ENCODE measurements at places on chromosomes 5 and 9. TPM values are rescaled to one million over a fixed set of nuclear protein-coding genes. Genes with fewer than 3 reads are reported as not detected.

GRCh38 chr9:125878164-125878631, 131.0 kb downstream of the PBX3 start:
- DNase-seq, result no peak

DNA sequence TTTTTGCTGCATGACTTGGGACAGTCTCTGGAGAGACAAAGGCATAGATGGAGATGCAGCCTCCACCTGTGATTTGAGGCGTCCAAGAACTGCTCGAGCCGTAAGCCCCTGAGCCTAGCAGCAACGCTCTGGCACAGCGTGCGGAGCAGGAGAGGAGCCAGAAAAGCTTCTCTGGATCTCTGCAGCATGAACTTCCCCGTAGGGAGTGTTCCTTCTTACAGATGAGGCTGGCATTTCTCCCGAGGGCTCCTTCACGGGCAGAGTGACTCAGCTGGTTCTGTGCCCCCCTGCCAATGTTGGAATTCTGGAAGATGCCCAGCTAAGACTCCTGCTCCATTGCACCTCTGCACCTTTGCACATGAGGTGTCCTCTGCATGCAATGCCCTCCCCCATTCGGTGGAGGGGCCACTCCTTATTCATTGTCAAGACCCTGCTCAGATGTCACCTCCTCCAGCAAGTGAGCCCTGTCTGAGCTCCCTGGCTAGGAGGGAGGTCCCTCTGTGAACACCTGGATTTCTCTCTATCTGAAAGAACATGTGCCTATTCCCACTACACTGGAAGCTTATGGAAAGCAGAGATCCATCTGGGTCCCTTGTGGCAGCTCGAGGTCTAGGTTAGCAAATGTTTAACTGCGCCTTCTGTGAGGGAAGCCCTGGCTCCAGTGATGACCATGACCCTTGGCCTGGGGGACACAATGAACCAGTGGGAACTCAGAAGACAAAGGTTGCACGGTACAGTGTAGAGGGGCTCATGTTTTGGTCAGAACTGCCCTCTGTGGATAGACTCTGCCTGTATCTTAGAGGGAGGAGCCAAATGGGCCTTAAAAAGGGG, 39.6 kb downstream of the SH3PXD2B start:
- peak; percentile 81 for DNase-seq

DNA sequence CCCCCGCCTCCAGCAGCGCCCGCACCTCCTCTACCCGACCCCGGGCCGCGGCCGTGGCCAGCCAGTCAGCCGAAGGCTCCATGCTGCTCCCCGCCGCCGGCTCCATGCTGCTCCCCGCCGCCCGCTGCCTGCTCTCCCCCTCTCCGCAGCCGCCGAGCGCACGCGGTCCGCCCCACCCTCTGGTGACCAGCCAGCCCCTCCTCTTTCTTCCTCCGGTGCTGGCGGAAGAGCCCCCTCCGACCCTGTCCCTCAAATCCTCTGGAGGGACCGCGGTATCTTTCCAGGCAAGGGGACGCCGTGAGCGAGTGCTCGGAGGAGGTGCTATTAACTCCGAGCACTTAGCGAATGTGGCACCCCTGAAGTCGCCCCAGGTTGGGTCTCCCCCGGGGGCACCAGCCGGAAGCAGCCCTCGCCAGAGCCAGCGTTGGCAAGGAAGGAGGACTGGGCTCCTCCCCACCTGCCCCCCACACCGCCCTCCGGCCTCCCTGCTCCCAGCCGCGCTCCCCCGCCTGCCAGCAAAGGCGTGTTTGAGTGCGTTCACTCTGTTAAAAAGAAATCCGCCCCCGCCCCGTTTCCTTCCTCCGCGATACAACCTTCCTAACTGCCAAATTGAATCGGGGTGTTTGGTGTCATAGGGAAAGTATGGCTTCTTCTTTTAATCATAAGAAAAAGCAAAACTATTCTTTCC, 19.3 kb downstream of the CDKN2A start:
- DNase-seq, result no peak

GRCh38 chr5:10289353-10289752, 18.3 kb downstream of the CMBL start:
- DNase-seq, result no peak

DNA sequence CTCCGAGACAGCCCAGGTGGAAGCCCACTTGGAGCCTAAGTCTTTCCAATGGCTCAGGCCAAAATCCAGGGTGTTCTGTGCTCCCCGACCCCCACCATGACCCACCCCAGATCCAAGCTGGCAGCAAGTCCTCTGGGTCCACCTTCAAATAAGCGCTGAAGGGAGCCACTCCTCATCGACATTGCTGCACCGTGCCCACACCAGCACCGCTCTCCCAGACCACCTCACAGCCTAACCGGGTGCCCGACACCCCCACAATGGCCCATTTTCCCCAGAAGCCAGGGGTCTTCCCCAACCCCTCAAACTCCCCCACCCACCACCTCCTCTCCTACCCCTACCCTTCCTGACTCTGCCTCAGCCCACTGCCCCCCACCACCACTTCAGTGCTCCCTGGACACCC, 50.5 kb downstream of the SEMA4D start:
- no peak for DNase-seq

DNA sequence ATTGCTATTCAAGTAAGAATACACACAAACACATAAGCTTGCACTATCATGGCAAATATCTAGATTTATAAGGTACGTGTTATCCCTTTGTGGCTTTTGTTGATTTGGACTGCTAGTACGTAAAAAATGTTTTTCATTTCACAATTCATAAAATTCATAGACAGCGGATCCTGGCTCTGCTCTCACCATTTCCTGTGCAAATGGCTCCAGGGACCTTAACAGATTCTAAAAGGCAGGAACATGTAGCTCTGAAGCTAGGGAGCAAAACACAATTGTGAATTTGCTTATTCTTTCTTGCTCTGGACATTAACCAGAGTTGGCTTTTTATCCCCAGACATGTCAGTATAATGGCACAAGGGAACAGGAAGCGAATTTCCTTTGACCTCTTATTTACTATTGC, 1019.9 kb upstream of the WWC1 start:
- peak; percentile 26 for DNase-seq

- no peak for DNase-seq
Measured at GRCh38 chr9:21906881-21907280, 87.3 kb downstream of the CDKN2A start.

GRCh38 chr5:60945813-60946187, 795 bp downstream of the NDUFAF2 start:
- peak; percentile 42 for DNase-seq

DNA sequence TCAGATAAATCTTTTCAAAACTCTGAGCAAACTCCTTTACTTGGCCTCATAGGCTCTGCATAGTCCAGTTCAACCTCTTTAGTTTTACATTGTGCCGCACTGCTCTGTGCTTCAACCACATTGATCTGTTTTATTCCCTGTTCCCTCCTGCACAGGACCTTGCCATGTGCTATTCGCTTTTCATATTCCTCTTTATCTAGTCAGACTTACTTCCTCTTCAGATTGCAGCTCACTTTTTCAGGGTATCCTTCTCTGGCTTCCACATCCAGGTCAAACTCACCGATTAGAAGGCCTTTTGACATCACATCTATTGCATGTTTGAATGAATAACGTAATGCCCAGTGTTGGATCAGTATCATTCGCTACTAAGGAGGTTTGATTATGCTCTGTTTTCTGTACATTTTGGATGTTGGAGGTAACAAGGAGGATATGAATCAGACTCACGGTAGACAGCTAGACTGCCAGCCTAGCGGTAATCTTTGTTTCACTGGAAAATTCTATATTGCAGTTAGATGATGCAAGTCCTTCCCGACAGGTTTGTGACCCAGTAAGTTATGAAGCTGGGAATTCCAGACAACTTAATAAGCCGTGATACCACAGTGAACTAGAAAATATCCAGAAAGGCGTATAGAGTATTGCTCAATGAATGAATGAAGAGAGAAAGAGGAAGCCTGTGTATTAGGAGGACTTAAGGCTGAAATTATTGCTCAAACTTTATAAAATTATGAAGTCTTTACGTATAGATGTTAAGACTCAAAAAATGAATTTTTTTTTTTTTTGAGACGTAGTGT, 65.7 kb downstream of the IQGAP2 start:
- DNase-seq, result no peak

DNA sequence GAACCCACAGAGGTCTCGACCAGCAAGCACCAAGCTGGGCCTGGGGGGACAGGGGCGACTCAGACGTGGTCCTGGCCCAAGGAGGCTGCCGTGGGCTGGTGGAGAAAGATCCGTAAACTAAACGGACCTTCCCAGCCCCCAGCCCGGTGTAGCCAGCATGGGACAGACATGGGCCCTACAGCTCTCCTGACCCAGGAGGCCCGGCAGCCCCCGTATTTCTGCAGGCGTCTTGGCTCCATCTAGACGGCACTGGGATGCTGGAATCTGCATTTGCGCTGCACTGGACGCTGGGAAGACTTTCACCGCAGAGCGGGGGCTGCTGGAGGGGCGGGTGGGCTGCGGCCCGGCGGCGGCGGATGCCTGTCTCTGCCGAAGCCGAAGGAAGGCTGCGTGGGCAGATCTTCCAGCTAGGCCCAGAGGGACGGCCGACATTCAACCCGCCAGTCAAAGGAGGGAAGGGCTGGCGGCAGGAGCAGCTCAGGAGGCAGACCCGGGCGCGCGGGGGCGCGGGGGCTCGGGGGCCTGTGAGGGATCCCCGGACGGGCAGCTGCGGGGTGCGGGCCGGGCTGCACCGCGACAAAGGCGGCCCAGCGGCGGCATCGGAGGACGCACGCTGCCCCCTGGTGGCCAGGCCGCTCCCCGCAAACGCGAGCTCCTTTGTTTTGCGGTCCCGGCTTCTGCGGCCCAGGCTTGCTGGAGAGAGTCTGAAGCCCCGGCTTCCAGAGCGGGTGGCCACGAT, 266.2 kb downstream of the NSG2 start:
- DNase-seq, result peak; percentile 71

- no peak for DNase-seq
Measured at GRCh38 chr5:97022898-97023297, 87.0 kb downstream of the LNPEP start.

GRCh38 chr9:105830461-105830860, 136.1 kb downstream of the TMEM38B start:
- DNase-seq, result no peak

DNA sequence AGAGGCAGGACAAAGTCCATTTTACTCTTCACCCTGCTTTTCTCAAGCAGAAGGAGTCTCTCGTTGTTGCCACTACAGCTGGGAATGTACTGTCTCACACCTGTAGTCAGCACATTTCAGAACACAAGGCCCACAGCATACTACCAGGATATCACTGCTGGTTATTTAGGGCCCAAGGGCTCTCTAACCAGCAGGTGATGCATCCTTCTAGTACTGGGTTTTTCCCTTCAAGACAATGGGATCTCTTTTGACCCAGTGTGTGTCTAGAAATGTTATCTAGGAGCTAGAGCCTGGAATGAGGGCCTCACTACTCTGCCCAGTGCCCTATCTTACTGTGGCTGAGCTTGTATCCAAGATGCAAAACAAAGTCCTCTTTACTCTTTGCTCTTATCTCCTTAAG, 235.1 kb upstream of the PRR16 start:
- DNase-seq, result no peak

DNA sequence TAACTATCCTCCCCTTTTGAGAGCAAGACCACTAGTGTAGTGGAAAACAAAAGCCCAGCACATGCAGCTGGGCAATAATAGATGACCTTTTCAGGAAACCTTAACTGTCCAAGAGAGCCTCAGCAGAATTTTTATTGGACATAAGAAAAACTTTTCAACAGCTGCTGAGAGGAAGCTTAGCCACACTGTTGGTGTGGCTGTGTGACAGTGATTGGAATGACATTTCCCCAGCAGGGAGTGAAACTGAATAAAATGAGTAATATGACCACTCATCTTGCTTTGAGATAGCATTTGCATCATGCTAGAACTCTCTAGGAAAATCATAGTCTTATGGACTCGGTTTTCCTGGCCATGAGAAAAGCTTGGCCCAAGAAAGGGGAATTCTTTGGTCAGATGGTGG, 687.8 kb downstream of the SLCO4C1 start:
- no peak for DNase-seq

GRCh38 chr5:57219386-57219785, 45.5 kb downstream of the GPBP1 start:
- DNase-seq, result no peak

GRCh38 chr5:65530904-65531303, 32.1 kb downstream of the CENPK start:
- DNase-seq, result no peak

DNA sequence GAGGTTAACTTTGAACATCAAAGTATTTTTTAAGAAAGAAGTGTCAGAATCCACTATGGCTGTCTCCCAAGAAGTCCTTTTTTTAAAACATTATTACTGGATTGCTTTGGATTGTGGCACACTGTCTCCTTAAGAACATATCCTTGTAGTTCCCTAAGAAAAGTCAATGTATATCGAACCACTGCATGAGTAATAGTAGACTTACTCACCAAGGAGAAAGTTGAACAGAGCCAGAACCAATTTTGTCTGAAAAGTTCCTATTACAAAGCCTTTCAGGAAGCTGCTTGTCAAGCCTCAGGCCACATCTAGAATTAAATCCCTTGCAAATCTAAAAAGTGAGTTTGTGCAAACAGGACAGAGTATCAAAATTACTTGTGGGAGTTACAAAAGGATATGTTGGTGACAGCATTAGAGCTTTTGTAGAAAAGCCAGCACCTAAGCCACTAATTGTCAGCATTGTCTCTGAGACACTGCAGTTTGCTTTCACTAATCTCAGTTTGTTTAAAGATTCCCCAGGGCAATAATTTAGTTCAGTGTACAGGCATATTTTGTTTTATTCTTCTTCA, 195.4 kb downstream of the MPDZ start:
- no peak for DNase-seq

DNA sequence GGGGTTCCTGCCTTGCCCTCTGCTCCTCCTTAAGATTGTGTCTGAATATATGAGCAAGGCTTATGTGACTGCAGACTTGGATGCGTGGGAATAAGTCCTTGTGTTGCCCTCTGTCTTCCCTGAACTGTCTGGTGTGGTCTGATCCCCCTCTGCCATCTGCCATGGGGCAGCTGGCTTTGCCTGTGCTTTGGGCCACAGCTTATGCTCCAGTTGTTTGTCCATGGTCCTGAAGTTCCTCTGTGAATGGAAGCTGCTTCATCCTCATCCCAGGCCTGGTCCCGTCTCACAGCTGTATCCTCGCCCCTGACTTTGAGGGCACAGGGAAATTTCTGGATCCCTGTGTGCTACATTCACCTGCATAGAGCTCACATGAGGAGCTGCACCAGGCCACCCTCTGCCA, 14.7 kb downstream of the IL31RA start:
- DNase-seq, result no peak

DNA sequence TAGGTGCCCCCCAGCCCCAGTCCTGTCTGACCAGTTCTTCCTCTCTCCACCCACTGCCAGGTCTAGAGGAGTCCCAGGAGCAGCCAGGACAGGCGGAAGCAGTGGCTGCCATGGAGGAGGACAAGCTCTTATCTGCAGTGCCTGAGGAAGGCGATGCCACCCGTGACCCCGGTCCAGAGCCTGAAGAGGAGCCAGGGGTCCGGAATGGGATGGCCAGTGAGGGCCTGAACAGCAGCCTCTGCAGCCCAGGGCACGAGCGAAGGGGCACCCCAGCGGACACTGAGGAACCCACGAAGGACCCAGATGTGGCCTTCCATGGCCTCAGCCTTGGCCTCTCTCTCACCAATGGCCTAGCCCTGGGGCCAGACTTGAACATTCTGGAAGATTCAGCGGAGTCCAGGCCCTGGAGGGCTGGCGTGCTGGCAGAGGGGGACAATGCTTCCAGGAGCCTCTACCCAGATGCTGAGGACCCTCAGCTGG, 13.8 kb downstream of the PSD2 start:
- no peak for DNase-seq

GRCh38 chr5:127029581-127030258, 638 bp downstream of the MARCHF3 start:
- DNase-seq, result no peak

The SAXO1 gene
- polyA plus RNA-seq, result 0.06 TPM

The TMEM174 gene
- not detected for polyA plus RNA-seq

The NDUFS6 gene
- polyA plus RNA-seq, result 69.9 TPM

The FUT7 gene
- polyA plus RNA-seq, result 0.10 TPM

The N4BP3 gene
- 31.8 TPM for polyA plus RNA-seq

The RNF208 gene
- polyA plus RNA-seq, result 4.2 TPM

The PIGO gene
- polyA plus RNA-seq, result 14.6 TPM

The FGFR4 gene
- 195 TPM for polyA plus RNA-seq

The TAF11L10 gene
- polyA plus RNA-seq, result not detected
